ENCODE measurements at places on chromosomes 6 and 20.

DNA sequence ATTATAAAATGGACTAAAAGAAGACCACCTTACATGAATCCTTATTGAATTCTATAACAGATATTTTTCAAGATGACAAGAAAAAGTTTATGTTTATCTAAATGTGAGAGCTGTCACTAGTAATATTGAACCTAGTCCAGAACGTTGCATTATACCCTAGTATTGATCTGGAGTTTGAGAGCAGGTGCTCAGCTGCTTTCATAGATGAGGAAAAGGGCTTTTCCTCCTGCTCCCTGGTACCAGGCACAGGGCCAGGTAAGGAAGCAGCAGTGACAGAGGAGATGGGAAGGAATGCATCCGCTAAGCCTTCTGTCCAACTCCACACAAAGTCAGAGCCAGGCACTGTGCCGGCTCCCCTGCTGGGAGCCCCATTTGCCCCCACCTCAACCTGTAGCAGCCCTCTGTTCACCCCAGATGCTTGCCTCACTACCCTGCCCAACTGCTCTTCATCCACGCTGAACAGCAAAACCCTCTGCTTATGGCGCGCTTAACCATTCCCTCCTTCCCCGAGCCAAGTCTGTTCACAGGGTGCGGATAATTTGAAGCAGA, 393.1 kb downstream of the FRK start:
- DNase-seq, result no peak

GRCh38 chr20:39152126-39152525, 190.0 kb downstream of the DHX35 start:
- no peak for DNase-seq

- DNase-seq, result no peak
Measured at GRCh38 chr6:83273596-83273995, 80.4 kb downstream of the RWDD2A start.

- no peak for DNase-seq
Measured at GRCh38 chr6:157527471-157527907, 146.5 kb downstream of the ZDHHC14 start.

DNA sequence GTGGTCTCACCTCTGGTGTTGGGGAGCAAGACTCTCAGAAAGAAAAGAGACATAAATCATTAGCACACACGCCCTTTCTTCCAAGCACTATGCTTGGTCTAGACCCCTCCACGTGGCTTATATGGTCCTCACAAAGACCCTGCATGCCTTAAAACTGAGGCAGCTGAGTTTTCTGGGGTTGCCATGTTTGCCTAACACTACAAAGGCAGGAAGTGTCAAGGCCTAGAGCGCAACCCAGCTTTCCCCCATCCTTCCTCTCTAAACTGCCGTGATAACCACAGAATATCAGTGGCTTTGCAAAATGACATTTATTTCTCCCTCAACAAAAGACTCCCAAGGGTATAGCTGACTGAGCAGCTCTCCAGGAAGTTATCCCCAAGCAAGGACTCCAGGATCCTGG, 146.5 kb upstream of the TOP1 start:
- DNase-seq, result no peak

- DNase-seq, result no peak
Measured at GRCh38 chr6:25155211-25155610, 124.0 kb upstream of the CARMIL1 start.

- no peak for DNase-seq
Measured at GRCh38 chr20:33796263-33796906, 14.8 kb upstream of the CHMP4B start.

GRCh38 chr20:10532361-10532760, 97.3 kb downstream of the SLX4IP start:
- no peak for DNase-seq

- DNase-seq, result no peak
Measured at GRCh38 chr20:59985864-59986263, 27.6 kb downstream of the CDH26 start.

DNA sequence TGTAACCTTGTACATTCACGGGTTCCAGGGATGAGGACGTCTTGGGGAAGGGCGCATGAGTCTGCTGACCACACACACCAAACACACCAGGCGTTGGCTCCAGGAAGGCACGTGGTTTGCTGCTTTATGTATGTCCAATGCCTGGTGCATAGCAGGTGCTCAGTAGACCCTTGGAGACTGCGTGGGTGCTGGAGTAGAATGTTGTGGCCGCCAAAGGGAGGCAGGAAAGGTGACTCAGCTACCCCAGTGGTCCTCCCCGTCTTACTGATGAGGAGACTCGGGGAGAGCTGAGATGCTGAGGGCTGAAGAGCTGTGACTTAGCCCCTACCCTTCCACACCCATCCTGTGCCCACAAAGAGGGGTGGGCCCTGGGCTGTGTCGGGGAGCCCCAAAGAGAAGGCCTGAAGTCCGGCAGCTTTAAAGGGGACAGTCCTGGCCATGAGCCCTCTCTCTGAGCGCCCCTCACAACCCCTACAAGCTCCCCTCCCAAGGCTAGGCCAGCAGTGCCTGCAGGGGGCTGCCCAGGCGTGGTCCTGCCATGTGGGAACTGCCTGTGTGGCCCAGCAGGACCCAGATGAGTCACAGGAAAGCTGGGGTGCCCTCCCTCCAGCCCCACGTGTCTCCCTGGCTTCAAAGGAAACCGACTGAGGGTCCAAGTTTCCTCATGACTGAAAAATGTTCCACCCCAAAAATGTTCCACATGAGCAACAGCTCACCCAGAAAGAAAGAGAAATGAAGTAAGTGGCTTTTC, 28.0 kb upstream of the PTGIS start:
- no peak for DNase-seq

DNA sequence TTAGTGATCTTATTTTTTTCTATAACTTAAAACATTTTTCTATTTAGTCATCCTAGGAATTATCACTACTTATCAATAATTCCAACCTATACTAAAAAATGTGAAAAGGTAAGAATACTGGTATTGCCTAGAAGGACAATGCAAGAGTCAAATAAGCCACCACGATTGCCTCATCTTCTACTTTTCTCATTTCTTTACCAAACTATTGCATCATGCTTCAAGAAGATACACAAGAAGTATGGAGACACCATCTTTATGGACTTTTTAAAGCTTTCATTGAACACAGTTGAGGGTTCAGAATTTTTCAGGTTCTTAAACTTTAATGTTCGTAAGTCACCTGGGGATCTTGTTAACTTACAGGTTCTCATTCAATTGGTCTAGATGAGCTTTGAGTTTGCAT, 25.9 kb downstream of the ELOVL2 start:
- DNase-seq, result no peak

DNA sequence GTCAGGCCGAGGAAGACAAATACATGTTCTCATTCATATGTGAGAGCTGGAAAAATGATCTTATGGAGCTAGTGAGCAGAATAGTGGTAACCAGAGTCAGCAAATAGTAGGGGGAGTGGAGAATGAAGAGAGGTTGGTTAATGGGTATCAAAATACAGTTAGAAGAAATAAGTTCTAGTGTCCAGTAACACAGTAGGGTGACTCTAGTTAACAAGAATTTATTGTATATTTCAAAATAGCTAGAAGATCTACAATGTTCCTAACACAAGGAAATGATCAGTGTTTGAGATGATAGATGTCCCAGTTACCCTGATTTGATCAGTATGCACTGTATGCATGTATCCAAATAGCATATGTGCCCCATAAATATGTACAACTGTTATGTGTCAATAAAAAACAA, 128.4 kb downstream of the BCKDHB start:
- DNase-seq, result no peak

GRCh38 chr6:5150551-5151075, 65.5 kb downstream of the PPP1R3G start:
- DNase-seq, result no peak

GRCh38 chr20:9809271-9809670, 29.6 kb downstream of the PAK5 start:
- DNase-seq, result no peak

DNA sequence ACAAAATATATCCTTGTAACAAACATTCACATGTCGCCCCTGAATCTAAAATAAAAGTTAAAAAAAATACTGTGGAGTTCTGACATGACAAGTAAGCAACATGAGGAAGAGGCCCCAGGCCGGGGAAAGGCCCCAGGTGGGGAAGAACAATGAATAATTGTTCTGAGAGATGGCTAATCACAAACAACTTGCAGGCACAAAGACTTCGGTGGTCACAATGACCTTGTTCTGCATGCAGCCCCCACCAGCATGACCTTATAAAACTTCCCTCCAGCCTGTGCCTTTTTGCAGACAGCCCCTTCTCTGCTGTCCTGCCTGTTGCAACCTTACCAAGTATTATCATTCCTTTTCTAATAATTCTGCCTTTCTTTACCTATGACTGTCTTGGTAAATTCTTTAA, 95.7 kb upstream of the MYLIP start:
- no peak for DNase-seq

DNA sequence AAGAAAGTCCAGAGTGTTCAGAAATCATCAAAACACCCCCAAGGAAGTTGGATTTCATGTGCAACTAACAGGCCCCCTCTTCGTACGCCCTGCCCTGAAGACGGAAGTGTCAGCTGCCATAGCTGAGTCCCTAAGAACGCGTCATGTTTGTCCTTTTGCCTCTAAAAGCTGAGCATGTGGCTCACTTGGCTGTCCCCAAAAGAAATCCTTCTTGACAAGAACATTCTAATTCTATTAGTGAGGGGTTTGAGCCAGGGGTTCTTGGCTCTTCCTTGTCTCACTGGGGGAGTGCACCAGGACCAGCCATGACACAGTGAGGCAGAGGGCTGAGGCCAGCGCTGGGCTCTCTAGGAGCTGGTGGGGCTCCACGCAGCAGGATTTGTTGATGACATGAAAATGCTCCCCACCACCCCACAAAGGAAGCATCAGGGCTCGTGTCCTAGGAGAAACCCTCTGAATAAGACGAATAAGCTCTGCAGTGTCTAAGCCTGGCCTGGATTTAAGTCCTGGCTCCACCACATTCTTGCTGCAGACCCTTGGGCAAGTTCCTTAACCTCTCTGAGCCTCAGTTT, 20.0 kb upstream of the SPO11 start:
- no peak for DNase-seq

- DNase-seq, result no peak
Measured at GRCh38 chr6:56145616-56146015, 101.8 kb downstream of the COL21A1 start.

- no peak for DNase-seq
Measured at GRCh38 chr6:44029444-44030185, 97.6 kb downstream of the MRPL14 start.

GRCh38 chr6:25441663-25442270, 162.6 kb downstream of the CARMIL1 start:
- DNase-seq, result no peak

- DNase-seq, result no peak
Measured at GRCh38 chr6:131638013-131638412, 911 bp downstream of the ENPP3 start.

Measured in iPS DF 6.9 (cell line).